ENCODE measurements at places on chromosomes 3 and 15. TPM values are rescaled to one million over a fixed set of nuclear protein-coding genes. Genes with fewer than 3 reads are reported as not detected.

GRCh38 chr3:70933105-70933810, 620.8 kb upstream of the MDFIC2 start:
- no peak overlapping the region for H3K27ac ChIP-seq
- peaks cover 13% of the 10 kb centered on the region for H3K4me1 ChIP-seq
- H3K4me3 ChIP-seq = no peak overlapping the region
- H3K36me3 ChIP-seq = no peaks in the 10 kb centered on the region

DNA sequence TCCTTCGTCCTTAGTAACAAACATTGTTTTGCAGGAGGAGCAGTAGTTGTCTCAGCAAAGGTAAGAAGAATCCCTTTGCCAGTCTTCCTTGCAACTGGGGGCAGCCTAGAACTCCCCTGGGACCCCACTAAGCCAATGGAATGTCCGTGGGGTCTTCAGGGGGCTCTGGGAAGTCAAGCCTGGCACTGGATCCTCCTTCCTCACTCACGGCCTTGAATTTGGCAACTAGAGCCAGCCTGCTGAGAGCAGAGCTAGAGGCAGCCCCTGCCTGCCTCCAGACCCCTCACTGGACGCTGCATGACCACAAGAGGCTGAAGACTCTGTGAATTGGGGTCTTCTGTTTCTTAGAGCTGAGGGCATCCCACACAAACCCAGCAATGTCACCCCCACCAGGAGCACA, 18.6 kb upstream of the PRR23E start:
- DNase-seq = peak; percentile 44
- peaks cover 9% of the 10 kb centered on the region for H3K4me1 ChIP-seq
- H3K27me3 ChIP-seq = peaks cover 6% of the 10 kb centered on the region
- no peak overlapping the region for H3K4me3 ChIP-seq

DNA sequence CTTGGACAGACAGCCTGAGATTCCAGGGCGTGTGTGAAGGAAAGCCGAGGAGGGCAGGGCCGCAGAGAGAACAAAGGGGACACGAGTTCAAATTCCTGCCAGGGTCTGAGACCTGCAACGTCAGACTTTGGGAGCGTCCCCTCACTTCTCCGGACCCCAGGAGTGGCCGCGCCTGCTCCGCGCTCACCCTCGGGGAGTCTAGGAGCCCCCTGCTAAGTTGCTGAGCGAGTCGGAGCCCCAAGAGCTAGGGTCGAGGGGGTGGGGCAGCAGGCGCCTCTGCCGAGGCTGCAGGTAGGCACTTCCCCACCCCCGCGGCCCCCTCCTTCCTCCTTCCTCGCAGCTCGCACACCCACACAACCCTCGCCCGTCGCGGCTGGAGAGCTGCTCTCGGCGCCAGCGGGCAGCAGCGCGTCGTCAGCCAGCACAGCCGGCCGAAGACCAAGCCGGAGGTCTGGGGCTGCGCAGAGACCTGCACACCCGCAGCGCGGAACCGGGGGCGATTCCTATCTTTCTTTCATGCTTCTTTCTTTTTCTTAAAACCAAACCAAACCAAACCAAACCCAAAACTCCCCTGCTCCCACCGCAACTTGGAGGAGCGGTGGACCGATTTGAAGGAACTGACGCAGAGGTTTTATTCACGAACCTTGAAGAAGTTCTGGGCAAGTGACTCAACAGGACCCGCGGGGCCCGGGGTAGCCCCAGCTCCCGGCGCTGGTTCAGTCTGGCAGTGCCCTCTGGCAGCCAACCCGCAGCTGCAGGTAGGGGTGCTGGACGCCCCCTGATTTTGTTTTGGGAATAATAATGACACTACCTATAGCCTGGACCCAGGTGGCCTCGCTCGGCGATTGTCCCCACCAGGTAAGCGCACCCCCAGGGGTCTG, at the start of gene ANKRD34C:
ANKRD34C (plus strand) TSS at position 352 of the 881 bp plus-strand sequence. CDS start 10,563 bp downstream, outside the sequence.
- DNase-seq = no peak
- no peak within 1 kb of the TSS for H3K27ac ChIP-seq
- peaks cover 79% of the 10 kb centered on the region for H3K27me3 ChIP-seq
- peaks cover 4% of the 10 kb centered on the region for H3K36me3 ChIP-seq
- H3K4me3 ChIP-seq = no peak within 1 kb of the TSS
- H3K4me1 ChIP-seq = peaks cover 13% of the 10 kb centered on the region

DNA sequence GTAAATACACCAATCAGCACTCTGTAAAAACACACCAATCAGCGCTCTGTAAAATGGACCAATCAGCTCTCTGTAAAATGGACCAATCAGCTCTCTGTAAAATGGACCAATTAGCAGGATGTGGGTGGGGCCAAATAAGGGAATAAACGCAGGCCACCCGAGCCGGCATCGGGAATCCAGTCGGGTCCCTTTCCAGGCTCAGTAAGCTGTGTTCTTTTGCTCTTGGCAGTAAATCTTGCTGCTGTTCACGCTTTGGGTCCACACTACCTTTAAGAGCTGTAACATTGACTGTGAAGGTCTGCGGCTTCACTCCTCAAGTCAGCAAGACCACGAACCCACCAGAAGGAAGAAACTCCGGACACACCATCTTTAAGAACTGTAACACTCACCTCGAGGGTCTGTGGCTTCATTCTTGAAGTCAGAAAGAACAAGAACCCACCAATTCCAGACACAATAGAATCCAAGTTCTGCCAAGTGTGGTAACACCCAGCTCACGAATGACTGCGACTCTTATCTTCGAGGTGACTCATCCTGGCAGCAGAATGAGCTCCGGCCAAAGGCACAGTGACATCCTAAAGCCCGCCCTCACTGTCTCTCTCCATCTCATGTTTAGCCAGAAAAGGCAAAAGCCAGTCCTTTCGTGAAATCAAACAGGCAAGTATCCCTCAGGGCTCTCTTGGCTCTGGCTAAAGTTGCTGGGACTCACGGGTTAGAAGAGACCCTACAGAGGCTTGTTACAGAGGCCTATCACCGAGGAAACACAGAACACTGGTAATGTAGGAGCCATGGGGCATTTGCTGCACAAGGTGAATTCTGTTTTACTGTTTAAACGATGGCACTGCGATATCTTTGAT, 155.2 kb downstream of the FAM43A start:
- no peak overlapping the region for H3K4me3 ChIP-seq
- H3K27ac ChIP-seq = no peak overlapping the region
- H3K27me3 ChIP-seq = no peaks in the 10 kb centered on the region
- H3K4me1 ChIP-seq = peaks cover 14% of the 10 kb centered on the region

WDR76 gene
- total RNA-seq = 15.3 TPM
